Stimulated activated CD4-positive, alpha-beta T cell treated with anti-CD3 and anti-CD28 coated beads, Interleukin-2, amount 100 ng/mL, for 48 hours (primary cell): ENCODE measurements at places on chromosomes 6 and 20.

GRCh38 chr20:57659517-57660180, 39.4 kb upstream of the ZBP1 start:
- DNase-seq: no peak

DNA sequence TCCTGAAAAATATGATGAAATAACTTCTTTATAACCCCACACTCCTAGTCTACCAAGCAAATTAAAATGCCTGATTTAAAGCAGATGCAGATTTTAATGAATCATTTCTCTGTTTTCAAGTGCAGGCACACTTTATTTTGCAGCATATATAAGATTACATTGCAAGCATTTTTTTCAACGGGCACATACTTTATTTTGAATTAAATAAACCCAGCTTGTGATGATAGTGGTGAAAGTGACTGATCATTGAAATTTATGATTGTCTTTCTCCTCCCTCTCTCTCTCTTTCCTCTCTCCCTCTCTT, 12.2 kb upstream of the MOXD1 start:
- no peak for DNase-seq

DNA sequence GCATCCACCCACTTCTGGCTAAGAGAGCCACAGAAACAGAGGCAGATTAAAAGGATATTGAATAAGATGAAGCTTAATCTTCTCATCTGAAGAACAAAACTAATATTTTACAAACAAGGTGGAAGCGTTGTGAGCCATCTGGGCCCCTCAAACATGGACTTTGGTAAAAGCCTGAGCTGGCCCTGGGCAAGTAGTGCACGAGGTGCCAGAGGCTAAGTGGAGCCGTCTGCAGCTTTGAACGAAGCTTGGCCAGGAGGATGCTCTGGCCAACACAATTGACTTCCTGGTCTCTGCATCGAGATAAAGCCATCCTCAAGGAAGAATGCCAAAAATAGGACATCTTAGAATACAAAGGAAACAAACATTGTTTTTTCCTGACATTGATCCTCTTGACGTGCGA, 53.2 kb upstream of the PLEKHG1 start:
- DNase-seq: no peak

GRCh38 chr6:85127696-85128243, 322.1 kb upstream of the NT5E start:
- DNase-seq: no peak

DNA sequence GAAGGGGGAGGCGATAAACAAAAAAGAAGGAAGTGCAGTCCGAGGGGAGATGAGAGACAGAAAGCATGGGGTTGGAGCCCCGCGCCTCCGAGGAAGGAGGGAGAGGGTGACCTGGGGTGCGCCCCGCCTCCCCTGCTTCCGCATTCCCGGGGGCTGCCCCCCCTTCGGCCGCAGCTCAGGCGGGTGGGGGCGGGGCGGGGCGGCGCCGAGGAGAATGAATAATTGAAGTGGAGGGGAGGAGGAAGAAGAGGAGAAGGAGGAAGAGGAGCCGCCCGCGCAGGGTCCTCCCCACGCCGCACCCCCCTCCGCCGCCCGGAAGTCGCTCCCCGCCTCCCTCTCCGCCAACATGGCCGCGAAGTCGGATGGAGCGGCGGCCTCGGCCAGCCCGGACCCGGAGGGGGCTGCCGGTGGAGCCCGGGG, at the start of gene XKR7:
Gene XKR7 (plus strand): TSS at position 322 of the 420 bp plus-strand sequence. CDS start 25 bp downstream, at position 347.
- no peak for DNase-seq

DNA sequence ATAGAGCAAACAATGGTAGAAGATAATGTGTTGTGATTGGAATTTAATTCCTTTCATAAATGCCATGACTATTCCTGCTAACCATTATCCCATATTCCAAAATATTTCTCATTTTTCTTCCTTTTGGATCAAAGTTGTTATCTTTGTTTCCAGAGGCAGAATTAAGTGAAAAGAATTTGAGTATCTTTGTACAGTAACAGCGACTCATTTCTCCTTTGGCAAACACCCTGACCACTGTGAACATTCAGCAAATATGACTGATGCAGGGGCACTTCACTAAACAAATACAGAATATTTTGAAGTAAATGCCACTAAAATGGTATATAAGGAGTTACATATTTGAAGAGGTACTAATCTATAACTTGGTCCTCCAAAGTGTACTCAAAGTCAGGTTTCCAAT, 105.0 kb upstream of the LAMP5 start:
- no peak for DNase-seq

DNA sequence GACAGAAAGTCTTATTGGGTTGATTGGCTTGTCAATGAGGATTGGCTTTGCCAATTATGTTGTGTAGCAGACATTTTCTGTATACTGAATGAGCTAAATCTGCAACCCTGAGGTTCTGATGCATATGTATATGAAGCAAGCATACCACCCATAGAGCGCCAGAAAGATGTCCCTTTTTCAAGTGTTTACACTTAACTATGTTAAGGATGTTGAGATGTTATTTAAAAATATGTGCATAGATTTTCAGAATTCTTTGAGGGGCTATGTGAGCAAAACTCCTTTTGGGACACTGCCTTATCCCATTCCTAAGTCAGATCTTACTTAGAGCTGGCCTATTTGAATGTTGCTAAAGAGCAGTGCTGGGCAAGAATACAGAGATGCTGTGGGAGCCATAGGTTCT, 1.9 kb downstream of the AIG1 start:
- DNase-seq: no peak

GRCh38 chr20:16535277-16535676, 38.0 kb downstream of the KIF16B start:
- DNase-seq: no peak

DNA sequence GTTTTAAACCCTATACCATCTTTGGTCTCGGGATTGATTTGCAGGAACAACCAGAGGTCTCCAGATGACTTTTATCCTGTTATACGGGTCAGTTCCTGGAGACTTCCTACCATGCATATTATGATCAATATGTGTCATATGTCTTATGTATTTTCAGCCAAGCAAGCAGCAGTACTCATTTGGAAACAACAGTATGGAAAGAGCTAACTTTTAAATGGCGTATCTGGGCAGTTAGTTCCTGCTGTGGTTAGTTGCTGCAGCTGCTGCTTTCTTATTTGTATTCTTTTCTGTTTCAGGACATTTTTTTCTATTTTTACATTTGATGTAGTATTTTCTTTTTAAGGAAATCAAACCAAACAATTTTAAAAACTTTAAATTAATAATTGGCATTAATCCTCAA, 207.5 kb downstream of the MANEA start:
- DNase-seq: no peak

- no peak for DNase-seq
These were observed 15.7 kb upstream of the REPS1 start for GRCh38 chr6:139003751-139004150.

DNA sequence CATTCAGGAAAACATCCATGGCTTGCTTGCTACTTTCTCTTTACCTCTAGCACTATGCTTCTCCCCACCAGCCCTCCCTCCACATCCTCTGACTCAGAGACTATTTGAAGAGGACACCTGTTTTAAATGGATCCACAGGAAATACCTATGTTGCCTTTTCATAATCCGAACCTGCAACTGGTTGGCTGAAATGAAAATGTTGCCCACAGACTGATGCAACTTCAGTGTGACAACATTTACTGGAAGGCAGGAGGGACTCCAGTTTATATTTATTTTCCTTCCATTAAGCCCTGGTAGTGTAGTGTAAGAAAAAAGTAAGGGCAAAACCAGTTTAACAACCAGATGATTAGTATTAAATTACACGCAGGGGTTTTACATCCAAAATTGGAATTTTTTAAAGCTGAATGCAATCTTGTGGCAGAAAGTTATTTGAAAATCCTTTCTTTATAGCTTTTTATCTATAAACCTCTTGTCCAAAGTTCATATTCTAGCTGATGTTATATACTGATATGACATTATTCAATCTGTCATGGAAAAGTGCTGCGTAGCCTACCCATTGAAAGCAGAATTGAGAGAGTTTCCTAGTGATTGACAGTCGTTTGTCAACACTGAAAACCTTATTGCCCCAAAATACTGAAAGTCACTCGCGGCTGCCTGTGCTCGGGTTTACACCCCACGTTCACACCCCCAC, 881 bp upstream of the AIG1 start:
- peak; percentile 5 for DNase-seq

DNA sequence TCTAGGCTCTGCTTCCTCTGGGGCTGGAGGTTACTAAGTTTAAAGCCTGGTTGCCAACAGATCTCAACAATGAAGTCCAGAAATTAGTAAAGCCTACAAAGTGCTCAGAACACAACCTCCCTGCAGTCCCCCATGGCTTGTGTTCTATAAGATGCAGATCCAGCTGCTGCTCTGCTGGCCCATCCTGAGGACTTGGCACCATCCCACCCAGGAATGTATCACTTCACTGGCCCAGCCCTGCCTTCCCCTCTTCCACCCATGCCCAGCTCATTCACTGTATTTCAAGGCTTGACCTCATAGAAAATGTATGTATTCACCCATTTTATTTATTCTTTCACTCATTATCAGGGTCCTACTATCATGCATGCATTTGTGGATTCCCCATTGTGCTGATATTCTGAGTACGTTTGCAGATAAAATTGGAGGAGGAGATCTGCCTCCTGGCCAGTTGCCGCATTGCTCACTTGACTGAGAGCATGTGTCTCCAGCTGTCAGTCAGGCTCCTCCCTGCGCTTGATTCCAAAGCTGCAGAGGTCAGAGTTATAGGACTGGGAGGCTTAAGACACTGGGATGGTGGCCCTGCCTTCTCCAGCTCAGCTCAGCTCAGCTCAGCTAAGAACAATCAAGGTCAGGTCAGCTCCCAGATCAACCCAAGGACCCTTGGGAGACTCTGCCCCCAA, 104.8 kb downstream of the MAFB start:
- DNase-seq: no peak

GRCh38 chr6:72261554-72261953, 360.3 kb upstream of the KCNQ5 start:
- DNase-seq: no peak

GRCh38 chr6:20312606-20313005, 89.1 kb upstream of the E2F3 start:
- DNase-seq: no peak

GRCh38 chr6:73566954-73567591, 46.2 kb upstream of the EEF1A1 start:
- DNase-seq: no peak

DNA sequence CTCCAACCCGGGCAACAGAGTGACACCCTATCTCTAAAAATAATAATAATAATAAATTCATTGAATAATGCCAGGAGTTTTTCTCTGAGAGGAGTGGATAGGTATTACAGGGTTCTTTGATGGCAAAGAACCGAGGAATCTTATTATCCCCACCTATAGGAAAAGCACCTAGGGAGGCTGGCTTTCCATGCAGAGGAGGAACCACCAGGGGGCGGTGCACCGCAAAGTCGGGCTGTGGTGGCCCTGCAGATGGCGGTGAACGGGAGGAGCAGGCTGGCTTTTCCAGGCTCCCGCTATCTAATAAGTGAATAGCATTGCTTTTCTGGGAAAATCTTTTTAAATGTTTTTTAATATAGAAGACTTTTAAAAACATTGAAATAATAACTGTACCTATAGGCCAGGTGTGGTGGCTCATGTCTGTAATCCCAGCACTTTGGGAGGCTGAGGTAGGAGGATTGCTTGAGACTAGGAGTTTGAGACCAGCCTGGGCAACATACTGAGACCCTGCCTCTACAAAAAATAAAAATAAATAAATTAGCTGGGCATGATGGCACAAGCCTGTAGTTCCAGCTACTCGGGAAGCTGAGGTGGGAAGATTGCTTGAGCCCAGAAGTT, 864.2 kb downstream of the KIF16B start:
- DNase-seq: peak; percentile 48

DNA sequence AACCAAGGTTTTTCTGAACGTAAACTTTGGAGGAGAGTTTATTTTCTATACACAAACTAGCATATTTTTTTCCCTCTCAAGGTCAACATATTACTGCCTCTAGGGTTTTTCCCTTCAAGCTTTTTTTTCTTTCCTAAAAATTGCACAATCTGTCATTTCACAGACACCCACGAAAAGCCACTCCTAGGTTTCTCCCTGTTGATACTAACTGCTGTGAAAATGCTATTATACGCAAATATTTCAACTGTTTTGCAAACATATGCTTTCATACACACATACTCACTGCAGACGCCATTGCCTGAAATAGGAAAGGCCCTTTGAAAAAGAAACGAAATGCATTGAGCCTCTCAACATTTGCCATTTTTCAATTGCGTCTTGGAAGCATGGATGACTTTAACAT, 333.0 kb downstream of the CD83 start:
- no peak for DNase-seq

DNA sequence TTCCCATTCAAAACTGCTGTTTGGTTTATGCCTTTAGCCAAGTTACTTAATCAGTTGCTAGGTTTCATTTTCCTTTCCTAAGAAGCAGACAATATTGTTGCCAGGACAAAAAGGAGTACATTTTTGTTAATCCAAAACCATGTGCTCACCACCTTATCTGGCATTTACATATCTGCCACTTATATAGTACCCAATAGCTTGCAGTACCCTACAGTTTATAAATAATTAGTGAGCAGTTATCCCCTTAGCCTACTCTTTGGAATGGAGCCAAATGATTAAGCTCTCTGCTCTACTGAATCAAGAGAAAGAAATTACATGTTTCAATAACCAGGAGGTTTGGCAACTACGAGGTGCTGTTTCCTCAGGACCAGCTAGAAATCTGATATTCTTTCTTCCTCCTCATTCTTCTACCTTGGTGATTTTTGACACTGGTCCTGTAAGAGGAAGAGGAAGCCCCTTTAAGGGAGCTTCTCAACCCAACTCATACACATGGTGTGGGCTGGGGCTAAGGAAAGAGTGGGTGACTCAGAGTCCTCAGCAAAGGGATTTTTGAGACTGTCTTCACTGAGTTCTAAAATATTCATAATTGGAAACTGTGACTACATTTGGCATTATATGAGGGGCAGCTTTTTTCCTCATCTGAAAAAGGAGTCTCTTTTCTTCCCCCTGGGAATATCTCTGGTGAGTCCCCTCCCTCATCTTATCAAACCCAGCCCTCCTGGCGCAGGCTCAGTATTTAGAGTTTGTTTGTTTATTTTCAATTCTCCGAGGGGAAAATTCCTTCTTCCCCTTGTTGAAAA, 1.5 kb downstream of the ZNFX1 start:
- DNase-seq: no peak

- DNase-seq: no peak
These were observed 36.4 kb downstream of the TGM2 start for GRCh38 chr20:38128691-38129090.

DNA sequence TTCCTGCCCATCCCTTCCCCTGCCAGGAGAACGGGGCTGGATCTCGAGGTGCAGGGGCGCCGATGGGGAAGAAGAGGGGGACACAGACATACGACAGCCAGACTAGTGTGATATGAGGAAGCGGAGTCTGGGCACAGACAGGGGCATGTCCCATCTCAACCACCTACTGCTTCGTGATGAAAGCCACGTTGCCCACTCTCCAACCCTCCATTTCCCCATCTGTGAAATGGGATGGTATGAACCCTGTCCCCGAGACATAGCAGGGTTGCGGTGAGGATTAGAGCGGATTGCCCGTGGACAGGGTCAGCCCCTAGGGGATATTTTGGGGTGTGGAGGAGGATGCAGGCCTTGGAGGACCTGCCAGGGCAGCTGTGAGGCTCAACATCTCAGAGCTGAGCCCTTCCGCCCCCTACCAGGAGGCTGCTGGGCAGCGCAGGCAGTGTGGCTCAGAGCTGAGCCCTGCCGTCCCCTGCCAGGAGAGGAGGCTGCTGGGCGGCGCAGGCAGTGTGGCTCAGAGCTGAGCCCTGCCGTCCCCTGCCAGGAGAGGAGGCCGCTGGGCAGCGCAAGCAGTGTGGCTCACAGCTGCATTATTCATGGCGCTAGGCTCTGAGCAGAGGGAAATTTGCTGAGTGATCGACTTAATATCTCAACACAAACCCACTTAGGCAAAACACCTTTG, 71.7 kb downstream of the GRM4 start:
- DNase-seq: no peak
